ENCODE measurements at places on chromosomes 4 and X.
A peak's percentile ranks its signal among the peaks of the same experiment; 100 is the strongest.

DNA sequence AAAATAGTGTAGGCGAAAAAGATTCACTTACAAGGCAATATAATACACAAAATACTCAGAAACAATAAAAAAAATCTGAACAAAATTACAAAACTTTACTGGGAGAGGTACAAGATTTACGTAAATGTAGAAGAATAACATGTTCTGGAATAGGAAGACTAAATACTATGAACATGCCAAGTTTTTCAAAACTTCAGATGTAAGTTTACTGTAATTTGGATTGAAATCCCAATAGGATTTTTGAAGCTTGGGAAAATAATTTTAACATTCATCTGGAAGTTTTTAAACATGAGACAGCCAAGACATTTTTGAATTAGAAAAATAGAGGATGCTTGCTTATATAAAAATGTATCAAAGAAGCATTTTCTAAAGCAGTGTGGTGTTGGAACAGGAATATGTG lies 30.5 kb upstream of the CT83 start:
- no peak for DNase-seq

DNA sequence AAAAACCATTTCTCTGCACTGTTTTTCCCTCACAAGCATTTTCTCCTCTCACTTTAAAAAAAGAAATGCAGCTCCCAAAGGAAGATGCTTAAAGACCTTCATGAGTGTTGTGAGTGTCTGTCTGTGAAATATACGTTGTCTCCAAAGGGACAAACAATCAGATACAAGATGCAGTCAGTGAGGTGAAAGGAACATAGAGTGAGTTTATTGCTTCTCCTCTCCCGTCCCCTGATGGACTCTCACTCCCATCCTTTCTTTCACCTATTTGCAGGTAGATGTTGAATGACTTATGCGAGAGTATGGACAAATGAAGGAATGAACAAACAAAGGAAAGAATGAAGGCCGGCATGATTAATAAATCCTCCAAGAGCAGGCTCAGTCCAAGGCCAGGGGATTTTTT lies 561.2 kb upstream of the DIPK2B start:
- DNase-seq: no peak

- DNase-seq: peak; percentile 1
Observed at GRCh38 chrX:140091125-140091886, 126.0 kb upstream of the CXorf66 start.

DNA sequence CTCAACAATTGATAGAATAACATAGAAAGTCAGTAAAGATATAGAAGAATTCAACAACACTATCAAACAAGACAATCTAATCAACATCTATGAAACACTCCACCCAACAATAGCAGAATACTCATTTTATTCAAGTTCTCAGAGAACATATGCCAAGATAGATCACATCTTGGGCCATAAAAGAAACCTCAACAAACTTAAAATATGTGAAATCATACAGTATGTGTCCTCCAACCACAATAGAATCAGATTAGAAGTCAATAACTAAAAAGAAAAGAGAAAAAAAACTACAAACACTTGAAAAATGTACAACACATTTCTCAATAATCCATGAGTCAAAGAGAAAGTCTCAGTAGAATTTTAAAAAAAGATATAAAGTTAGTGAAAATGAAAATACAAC lies 78.6 kb upstream of the LDB2 start:
- no peak for DNase-seq

GRCh38 chr4:121030711-121031110 lies 41.6 kb downstream of the NDNF start:
- DNase-seq: no peak

GRCh38 chr4:169249214-169249973 lies 21.4 kb downstream of the SH3RF1 start:
- peak; percentile 61 for DNase-seq

GRCh38 chr4:120771907-120772306 lies 150.6 kb downstream of the PRDM5 start:
- no peak for DNase-seq

DNA sequence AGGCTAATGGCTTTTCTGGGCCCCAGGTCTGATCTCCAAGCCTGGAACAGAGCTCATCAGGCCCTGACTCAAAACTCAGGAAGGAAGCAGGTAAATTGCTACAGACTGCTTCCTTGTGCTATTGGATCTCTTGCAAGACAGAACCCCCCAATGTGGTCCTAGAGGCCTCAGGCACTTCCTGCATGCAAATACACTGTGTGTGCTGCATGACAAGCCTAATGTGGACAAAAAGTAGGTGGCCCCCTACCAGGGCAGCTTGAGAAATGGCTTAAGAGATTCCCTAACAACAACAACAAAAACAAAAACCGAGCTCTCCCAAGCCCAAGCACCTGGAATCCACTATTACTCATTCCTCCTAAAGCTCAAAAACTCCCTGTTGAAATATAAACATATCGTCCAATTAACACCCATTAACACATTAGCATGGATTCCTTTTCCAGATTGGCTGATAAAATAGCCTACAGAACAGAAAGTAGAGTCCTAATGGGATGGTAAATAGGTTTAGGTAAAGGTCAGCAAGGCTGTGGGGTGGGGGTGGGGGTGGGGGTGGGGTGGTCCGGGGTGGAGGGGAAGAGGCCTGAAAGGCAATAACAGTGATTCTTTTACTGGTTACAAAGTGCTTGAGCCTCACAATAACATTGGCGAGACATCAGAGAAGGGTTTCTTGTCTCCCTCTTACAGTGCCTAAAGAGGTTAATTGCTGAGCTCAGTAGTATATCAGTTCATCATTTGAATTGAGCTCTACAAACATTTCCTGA lies 24.1 kb upstream of the FGF16 start:
- no peak for DNase-seq

DNA sequence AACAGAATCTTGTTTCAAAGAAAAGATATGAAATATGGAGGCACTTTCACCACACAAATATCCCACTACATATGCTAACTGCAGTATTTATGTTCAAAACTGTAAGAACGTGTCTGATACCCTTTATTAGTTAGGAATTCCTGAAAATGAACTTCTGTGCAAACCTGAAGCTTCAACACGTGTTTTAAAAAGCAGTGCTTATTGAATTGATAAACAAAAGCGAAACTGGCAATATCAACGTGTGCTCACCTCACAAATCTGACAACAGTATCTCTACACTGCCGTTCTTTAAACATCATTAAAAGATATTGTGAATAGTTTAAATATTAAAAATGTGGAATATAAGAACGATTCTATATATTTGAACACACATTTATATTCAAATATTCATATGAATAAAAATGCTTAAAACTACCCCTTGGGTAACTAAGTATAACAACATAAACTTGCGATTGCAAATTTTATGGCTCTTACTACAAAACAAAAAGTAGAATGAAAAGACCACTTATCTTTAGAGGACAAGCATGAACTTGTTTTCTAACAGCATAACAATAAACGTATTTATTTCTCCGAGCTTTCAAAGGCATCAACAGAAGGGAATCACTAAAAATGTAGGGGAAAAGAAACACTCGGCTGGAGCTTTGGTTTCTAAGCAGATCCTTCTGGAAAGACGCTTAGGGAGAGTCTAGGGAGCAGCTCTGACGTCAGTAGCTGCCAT lies at the start of gene LRP2BP:
LRP2BP (minus strand) TSS at position 687 of the 718 bp plus-strand sequence. CDS start 17,738 bp downstream, outside the sequence.
- DNase-seq: no peak

DNA sequence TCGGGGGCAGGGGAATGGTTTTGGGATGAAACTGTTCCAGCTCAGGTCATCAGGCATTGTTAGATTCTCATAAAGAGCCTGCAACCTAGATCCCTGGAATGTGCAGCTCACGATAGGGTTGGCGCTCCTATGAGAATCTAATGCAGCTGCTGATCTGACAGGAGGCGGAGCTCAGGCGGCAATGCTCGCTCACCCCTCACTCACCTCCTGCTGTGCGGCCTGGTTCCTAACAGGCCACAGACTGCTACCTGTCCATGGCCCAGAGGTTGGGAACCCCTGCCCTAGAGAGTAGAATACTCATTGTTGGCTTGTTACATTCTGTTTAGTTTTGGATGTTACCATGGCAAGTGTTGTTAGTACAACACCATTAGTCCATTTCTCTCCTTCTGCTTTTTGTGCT lies 40.8 kb upstream of the STX18 start:
- DNase-seq: no peak

- DNase-seq: no peak
Observed at GRCh38 chr4:126959056-126959745, 673.6 kb upstream of the INTU start.

- no peak for DNase-seq
Observed at GRCh38 chr4:133189147-133189517, 40.0 kb downstream of the PCDH10 start.

DNA sequence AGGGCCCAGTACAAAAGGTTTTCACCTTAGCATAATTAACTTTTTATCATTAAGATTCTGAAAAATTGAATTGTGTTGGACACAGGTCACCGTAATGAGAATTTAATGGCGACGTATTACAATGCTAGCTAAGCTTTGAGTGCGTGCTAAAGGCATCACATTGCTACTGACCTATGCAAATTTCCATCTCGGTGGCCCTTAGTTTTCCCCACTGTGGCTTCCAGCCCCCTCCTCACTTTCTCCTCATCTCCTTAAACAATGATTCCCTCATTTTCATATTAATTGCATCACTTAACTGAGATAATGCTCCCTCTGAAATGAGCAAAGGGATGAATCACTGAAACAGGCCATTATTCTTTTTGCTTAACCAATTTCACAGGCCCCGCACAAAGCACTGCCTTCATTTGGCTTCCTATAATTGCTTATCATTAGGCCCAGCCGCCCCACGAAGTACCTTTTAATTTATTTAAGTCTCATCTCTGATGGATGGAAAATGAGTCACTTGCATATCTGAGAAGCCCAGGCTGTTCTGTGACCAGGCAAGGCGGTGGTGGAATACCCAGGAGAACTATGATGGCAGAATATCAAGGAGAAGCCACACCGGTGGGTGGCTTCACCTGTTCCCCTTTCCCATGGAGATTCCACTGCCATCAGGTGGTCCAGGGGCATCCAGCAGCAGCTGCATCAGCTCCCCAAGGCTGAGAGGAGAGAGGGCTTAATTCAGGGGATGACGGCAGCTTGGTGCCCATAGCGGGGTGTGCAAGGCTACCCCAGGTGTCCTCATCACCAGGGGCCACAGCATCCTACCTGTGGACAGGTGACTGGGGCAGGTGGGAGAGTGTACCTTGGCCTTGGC lies 223.8 kb upstream of the BOD1L1 start:
- no peak for DNase-seq

- peak; percentile 93 for DNase-seq
Observed at GRCh38 chr4:151484396-151485102, 75.6 kb downstream of the FHIP1A start.

- DNase-seq: no peak
Observed at GRCh38 chrX:53605004-53605403, 81.5 kb downstream of the HUWE1 start.

GRCh38 chr4:7985072-7985471 lies 45.4 kb upstream of the AFAP1 start:
- DNase-seq: no peak

DNA sequence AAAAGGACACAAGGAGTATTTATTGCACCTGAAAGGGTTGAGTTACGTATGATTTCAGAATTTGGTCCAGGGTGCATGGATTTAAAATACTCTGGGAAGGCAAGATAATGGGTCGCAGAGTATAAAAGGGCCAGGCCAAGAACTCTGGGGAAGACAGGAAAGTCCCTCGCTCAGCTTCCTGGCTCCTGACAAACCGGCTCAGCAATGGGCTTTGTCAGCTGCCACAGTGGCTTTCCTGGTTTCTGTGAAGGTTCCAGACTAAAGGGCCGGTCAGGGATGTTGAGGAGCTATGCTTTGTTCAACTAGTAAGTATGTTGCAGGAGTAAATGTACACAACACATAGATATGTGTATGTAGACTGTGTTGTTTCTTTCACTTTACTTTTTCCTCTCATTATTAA lies 154.4 kb upstream of the ETNPPL start:
- no peak for DNase-seq

DNA sequence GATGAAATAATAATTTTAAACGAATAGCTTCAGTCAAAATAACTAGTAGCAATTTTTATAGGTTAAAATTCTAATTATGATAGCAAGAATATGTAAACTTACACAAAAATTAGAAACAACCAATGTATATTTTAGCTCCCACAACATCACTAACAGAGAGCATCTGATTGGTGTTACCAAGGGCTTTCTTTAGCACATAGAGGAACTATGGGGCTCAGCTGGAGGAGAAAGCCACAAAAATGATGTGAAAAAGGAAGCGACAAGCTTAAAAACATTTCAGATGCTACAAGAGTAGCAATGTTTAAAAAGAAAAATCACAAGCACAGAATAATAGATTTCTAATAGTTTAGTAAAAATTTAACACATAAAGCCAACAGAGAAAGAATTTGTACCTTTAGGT lies 56.3 kb downstream of the ATP8A1 start:
- no peak for DNase-seq

- peak; percentile 34 for DNase-seq
Observed at GRCh38 chr4:25180524-25181131, 20.4 kb upstream of the SEPSECS start.

DNA sequence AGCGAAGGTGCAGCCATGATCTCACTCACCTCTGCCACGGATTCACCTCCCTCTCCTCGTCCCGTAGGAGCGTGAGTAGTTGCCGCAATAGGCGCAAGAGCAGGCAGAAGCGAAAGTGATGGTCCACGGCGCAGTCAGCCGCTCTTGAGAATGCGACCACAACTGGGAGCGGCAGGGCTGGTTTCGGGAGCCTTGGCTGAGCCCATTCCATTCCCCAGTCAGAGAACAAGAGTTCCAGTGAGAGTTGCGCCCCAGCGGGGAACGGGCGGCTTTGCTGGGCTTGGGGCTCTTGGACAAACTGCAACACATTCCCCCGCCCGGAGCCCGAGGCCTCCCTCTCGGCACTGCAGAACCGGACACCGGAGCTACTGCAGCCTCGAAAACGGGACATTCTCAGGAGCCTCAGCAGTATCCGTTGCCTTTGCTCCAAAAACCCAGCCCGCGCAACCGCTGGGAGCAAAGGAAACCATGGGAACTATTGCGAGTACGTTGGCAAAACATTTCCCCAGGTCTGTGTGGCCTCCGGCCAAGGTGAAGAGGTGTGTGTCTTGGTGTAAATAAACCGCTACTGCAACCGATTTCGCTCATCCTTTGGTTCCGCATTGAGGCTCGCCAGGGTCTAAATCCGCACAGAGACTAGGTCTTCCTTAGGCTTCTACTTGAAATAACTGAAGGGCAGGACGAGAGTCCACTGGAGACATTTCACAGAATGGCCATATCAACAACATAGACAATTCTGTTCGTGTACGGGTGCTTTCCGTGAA lies 5.7 kb upstream of the ZBTB33 start:
- peak; percentile 77 for DNase-seq
